ENCODE measurements at places on chromosomes 4 and X.

DNA sequence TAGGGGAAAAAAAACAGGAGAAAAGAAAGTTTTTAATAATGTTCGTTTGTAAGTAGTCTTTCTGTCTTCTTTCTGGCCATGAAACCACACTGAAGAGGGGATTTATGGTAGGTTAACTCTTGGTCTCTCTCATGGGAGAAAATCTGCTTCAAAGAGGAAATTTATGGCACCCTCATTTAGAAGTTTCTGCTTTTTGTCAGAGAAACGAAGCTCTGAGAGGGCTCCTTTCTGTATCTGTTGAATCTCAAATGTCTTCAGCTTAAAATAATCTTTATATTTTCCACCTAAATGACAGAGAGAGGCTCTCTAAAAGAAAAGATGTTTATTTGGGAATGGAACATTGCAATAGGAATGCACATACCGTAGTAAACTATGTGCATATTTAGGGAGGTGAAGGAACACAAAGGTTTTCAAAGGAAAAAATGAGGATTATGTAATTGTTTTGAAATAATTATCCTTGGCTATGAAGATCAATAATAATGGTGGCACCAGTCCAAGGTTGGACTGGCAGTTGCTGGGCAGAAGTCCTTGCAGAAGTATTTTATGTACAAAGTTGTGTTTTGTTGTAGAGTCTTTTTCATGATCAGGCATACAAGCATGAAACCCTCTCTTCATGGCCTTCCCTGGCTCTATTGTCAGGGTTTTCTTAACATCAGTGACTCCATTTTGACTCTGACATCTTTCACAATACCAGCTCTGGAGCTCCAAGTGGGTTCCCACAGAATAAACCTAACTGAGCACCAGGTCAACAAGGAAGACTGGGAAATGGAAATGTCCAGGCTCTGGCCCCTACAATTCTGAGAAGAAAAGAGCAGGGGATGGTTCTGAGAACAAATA lies 53.0 kb upstream of the HPSE start:
- DNase-seq: no peak

GRCh38 chr4:6120361-6120760 lies 80.0 kb downstream of the JAKMIP1 start:
- no peak for DNase-seq

GRCh38 chr4:158823461-158823873 lies 54.6 kb downstream of the FNIP2 start:
- DNase-seq: no peak

DNA sequence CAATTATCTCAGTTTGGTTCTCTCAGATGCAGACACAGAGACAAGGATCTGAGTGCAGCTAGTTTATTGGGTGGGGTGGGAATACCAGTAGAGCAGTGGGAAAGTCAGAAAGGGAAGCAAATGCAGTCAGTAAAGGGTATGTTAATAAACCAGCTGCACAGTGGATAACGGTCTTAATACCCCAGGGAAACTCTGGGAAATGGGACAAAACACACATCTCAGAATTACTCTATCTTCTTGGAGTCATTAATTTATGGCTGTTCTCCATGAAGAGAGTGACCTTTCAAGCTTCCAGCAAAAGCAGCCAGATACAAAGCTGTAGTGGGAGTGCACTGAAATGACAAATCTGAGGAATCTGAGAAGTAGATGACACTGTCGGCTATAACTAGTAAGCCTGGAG lies 73.3 kb upstream of the NALF2 start:
- DNase-seq: no peak

GRCh38 chrX:13487731-13488505 lies 81.5 kb upstream of the EGFL6 start:
- DNase-seq: peak; percentile 33

- DNase-seq: no peak
Measured at GRCh38 chr4:36285784-36286480, 4.5 kb downstream of the DTHD1 start.

- no peak for DNase-seq
Measured at GRCh38 chr4:145177906-145178538, 2.4 kb downstream of the OTUD4 start.

GRCh38 chr4:28351826-28352225 lies 1491.2 kb downstream of the STIM2 start:
- no peak for DNase-seq

DNA sequence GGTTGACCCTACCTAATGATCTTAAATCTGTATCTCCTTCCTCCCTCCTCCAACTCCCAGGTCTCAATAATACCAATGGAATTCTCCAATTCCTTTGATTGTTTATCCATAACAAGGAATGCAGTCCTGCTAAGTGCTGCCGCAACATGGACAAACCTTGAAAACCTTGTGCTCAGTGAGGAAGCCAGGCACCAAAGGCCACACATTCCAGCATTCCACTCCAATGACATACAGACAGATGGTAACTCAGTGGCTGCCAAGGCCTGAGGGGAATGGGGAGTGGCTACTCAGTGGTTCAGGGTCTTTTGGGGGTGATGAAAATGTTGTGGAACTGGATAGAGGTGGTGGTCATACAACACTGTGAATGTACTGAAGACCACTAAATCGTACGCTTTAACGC lies 10.4 kb downstream of the HAUS7 start:
- no peak for DNase-seq

DNA sequence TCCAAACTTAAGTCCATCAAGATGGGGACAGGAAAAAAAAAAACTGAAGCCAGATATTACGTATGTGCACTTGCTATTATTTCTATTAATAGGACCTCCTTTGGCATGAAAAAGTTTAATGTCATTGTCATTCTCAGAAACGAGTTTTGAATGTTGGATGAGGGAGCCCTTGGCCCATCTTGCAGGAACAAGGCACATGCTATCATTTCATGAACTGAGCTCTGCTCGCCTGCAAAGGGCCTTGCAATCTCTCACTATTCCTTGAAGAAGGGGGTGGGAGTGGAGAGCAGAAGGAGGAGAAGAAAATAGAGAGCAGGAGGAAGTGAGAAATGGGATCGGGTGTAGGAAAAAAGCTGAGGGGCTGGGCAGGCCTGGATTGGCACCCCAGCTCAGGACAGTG lies 34.3 kb upstream of the SPATA4 start:
- no peak for DNase-seq

GRCh38 chr4:144384408-144384807 lies 243.9 kb upstream of the GYPA start:
- DNase-seq: no peak

DNA sequence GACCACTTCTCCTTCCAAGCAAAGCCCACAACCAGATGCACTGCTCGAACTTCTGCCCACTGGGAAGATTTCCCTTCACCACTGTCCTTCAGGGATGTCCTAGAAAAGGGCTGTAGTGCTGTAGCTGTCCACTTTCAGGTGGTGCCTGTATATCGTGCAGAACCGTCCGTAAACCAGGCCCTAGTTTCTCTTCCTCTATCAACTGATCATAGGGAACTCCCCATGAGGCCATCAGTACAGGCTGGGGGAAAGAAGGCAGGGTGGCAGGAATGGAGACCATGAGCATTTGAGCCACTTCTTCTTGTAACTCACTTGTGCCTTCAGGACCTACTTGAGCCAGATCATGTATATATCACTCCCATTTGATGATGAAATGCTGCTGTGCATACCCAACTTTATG lies 57.3 kb upstream of the FAM9B start:
- DNase-seq: no peak

DNA sequence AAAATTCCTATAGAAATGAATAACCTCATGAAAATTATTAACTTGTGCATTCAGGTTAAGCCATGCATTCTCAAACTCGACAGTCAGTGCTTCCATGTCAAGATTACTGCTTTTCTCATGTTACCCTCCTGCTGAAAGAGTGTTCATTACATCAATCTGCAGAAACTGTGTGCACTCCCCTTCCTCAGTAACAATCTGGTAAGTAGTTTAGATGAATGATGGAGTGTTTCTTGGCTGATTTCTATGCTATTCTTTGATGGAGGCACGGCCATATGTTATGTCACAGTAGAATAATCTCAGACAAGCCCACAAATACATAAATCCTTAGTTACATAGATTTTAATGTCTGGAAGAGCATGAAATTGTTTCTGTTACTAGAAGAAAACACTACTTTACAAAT lies 193.3 kb upstream of the FAM47A start:
- DNase-seq: no peak

DNA sequence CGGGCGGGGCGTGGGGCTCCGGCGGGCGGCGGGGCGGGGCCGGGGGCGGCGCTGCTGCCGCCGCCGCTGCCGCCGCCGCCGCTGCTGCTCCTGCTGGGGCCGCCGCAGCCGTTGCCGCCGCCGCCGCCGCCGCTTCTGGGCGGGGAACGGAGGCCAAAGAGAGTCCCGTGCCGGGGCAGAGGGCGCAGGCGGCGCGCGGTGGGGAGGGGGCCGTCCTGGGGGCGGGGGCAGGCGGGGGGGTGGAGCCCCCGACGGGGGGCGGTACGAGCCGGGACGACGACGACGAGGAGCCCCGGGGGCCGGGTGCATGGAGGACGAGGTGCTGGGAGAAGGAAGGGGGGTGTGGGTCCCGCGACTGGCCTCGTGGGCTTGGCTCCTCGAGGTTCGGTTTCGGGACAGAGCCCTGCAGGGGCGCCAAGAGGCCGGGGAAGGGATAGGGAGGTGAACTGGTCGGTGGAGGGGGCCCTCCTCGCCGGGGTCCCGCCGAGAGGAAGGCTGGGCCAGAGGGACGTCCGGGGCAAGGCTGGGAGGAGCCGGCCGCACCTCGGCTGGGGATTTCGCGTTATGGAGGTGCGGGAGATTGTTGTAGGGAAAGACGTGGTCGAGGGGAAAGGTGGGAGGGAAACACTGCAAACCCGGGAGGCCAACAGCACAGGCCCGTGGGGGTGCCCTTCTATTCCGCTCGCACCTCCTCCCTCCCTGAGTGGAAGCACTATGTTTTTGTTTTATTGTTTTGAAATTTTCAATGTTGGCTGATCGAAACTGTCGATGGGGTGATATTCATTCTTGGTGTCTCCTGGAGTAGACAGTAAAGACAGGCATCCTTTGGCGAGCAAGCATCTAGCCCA lies 1.9 kb downstream of the BCORL1 start:
- DNase-seq: no peak

DNA sequence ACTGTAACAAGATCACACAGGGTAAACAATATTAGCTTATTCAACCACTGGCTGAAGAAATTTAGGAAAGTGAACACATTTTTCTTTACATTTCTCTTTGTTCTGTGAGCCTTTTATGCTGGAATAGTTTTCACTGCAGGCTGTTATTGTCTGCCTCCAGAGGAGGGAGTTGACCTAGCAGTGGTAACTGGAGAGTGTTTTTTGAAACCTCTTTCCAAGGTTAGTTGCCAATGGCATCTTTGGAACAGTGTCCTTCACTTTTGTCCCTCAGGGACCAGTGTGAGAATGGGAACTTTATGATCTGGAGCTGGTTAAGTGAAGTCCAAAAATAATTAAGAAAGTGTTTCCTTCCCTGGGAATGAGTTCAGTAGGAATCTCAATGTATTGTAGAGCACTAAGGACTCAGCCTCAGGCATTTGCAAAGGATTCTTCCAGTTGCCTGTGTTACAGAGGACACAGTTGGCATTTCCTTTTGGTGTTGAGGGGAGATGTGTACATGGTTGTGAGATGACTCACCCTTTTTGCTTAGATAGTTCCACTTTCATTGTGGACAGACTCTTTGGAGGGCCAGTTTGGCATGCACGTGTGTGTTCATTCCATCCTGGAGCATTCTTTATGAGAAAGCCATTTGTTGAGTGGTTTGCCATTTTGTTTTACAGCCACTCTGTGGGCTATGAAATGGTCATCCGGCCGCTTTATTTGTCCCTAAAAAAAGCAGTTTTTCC lies 61.3 kb downstream of the AR start:
- DNase-seq: no peak

DNA sequence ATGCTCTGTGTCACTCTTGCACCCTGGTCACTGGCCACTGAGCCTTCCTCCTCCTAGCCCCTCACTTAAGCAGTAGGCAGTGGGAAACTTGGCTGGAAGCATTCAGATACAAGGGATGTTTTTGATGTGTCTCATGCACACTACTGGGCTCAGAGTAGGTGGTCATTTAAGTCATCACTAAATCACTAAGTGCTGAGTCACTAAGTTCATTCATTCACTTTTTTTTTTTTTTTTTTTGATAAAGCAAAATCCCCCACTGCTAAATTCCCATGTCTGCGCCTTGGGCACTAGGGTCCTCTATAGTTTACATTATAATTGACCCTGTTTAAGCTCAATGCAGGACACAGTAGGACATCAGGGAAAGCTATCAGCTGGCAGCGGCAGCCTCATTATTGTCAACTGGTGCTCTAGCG lies 182.4 kb upstream of the MBNL3 start:
- DNase-seq: no peak

DNA sequence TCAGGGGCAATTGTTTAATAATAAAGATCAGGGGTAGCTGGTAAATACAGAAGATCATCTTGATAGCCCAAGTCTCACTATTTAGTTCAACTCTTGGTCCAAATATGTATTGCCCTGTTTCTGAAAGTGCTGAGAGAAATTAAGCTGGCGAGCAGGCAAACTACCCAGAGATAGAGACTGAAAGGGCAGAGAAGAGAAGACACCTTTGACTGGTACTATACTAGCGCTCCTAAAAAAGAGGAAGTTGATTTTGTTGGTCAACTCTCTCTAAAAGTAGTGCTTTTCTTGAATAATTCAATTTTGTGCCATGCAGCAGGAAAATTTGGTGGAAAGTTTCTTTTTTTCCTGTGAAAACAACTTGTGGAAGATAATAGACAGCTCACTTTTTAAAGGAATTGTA lies 64.0 kb downstream of the IGSF1 start:
- DNase-seq: no peak

DNA sequence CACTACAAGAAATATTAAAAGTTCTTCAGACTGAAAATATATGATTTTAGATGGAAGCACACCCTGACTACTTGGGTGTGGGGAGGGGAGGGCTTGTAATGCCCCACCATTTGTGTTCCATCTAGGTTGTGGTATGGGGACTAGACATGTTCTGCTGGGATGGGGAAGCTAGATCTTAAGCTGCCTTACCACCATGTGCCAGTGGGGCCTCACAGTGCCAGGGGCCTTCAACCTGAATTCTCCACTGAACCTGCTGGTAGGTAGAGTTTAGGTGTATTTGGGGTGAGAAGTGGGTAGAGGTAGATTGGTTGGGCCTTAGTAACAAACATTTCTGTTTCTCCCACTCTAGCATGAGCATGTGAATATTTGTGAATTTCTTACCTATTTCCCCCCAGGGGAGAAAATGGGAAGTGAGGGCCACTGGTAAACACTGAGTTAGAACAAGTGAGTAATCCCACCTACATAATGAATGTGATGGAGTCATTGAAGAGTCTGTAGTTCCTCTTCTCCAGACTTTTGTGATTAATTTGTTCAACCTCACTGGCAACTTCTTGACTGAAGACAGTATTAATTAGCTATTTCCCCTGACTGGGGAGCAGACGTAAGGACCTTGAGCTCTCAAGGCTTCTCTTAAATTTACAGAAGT lies 44.0 kb downstream of the BRCC3 start:
- DNase-seq: no peak

- no peak for DNase-seq
Measured at GRCh38 chr4:176967586-176967985, 174.9 kb upstream of the VEGFC start.

GRCh38 chr4:61202638-61203435 lies 2.7 kb downstream of the ADGRL3 start:
- no peak for DNase-seq

GRCh38 chr4:3021627-3022026 lies 52.7 kb downstream of the HTT-AS start:
- no peak for DNase-seq
